Epithelial cell of proximal tubule (primary cell): ENCODE measurements at places on chromosomes 4 and X. TPM values are rescaled to one million over a fixed set of nuclear protein-coding genes. Genes with fewer than 3 reads are reported as not detected.

- DNase-seq: peak; percentile 20
Measured at GRCh38 chr4:40309250-40309774, 25.8 kb upstream of the CHRNA9 start.

DNA sequence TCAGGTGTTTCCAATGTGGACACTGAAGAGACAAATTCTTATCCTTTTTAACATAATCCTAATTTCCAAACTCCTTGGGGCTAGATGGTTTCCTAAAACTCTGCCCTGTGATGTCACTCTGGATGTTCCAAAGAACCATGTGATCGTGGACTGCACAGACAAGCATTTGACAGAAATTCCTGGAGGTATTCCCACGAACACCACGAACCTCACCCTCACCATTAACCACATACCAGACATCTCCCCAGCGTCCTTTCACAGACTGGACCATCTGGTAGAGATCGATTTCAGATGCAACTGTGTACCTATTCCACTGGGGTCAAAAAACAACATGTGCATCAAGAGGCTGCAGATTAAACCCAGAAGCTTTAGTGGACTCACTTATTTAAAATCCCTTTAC lies 18.6 kb downstream of the TLR7 start:
- DNase-seq: no peak

- DNase-seq: no peak
Measured at GRCh38 chr4:113276464-113277170, 227.2 kb downstream of the ANK2 start.

DNA sequence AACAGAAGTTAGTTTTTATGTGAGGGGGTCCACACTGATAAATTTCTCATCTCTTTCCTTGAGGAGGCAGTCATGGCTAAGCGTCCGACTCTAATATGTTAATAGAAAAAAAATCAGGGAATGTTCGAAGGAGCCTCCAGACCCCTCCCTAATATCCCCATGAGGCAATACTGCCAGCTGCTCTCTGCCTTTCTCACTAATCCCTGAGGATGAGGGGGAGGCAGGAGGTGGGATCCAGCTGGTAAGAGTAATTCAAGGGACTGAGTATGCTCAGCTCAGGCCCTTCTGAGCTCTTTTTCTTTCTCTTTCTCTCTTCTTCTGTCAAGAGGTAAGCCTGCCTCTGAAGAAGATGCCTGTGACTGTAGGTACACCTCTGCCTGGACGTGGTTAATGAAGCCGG lies 51.7 kb downstream of the PIR start:
- DNase-seq: no peak

- DNase-seq: no peak
Measured at GRCh38 chrX:36908801-36909675, 99.1 kb upstream of the FAM47C start.

DNA sequence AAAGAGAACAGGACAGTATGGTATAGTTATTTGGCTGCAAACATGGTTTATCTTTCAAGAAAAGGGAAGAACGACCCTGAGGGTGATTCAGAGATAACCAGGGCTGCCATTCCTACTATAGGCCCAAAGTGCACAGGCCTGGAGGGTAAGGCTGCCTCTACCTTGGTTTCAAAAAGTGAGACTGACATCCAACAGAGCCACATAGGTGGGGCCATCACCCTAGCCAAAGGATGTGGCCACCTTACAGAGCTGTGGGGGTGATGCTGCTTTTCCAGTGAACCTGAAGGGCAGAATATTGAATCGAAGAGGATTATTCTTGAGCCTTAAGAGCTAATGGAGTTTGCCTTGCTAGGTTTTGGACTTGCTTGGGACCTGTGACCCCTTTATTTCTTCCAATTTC lies 15.7 kb downstream of the SH2D1A start:
- DNase-seq: no peak

- no peak for DNase-seq
Measured at GRCh38 chrX:34764852-34765361, 107.8 kb upstream of the TMEM47 start.

GRCh38 chr4:158930639-158930972 lies 161.8 kb downstream of the FNIP2 start:
- no peak for DNase-seq

DNA sequence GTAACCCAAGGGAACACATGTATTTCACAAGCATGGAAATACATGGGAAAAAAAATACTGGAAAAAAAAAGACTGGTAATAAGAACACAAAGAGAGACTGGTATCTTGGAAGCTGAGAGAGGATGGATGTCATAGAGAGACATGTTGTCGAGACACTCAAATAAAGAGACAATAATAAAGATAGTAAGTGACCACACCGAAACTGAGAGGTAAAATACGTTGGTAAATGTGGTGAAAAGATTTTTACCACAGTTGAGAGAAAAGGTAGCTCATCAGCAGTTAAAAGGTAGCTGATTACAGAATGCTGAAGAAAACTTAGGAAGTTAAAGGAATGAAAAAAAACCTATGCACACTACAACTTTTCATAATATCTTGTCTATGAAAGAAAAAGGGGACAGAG lies 81.1 kb downstream of the ARAP2 start:
- no peak for DNase-seq

- no peak for DNase-seq
Measured at GRCh38 chrX:2263203-2263602, 237.6 kb downstream of the DHRSX start.

GRCh38 chr4:1769692-1770091 lies 23.4 kb upstream of the FGFR3 start:
- DNase-seq: no peak

Gene CYLC1
- not detected in 2 replicates for total RNA-seq

Gene TEX13C
- not detected in 2 replicates for total RNA-seq

Gene SMR3B
- total RNA-seq: not detected in 2 replicates
